ENCODE measurements at places on chromosomes 3 and 15.

- DNase-seq = no peak
Measured at GRCh38 chr3:32734756-32735155, 49.8 kb downstream of the CNOT10 start.

GRCh38 chr15:69538379-69538778 is 85.8 kb downstream of the RPLP1 start:
- DNase-seq = no peak

DNA sequence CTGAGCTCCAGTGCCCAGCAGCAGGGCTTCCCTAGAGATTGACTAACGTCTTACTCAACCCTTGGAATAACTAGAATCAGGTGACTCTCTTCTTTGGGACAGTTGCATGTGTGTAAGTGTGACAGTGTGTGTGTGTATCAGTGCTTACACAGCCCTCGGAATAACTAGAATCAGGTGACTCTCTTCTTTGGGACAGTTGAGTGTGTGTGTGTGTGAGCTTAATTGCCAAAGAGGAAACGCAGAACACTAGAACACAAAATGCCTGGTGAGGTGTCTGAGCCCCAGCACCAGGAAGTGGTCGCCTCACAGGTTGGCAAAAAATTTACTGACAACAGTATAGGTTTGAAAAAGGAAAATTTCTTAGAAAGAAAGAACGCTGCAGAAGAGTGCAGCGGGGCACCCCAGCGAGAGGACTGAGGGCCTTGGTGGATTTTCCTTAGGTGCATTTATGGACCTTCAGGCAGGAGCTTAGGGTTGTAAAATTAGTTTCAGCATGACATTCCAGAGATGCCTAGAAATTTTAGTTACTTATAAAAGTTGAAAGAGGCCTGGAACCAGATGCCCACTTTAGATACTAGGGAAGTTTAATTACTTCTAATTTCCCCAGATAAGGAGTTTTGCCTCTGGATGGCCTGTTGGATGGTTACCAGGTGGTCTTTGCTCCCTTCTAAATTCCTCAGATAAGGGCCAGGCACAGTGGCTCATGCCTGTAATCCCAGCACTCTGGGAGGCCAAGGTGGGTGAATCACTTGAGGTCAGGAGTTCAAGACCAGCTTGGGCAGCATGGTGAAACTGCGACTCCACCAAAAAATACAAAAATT is 3.7 kb upstream of the WDR82 start:
- DNase-seq = no peak

DNA sequence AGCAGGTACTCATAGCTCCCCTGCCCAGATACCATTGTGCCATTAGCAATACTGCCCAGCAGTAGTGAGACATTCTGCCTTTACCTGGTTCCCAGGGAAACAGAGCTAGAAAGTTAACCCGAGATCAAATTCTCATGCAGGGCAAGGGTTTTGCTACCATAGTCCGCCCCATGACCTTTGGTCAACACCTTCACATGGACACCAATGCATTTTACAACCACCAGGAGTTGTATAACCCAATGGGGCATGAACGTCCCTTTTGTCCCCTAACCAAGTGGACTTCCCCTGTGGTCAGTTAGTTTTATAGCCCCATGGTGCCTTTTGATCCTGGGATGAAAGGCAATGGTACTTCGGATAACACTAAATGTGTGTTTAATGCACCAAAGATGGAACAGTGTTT is 151.7 kb upstream of the IQSEC1 start:
- DNase-seq = no peak

GRCh38 chr15:25772500-25772899 is 90.6 kb downstream of the ATP10A start:
- DNase-seq = peak; percentile 15

DNA sequence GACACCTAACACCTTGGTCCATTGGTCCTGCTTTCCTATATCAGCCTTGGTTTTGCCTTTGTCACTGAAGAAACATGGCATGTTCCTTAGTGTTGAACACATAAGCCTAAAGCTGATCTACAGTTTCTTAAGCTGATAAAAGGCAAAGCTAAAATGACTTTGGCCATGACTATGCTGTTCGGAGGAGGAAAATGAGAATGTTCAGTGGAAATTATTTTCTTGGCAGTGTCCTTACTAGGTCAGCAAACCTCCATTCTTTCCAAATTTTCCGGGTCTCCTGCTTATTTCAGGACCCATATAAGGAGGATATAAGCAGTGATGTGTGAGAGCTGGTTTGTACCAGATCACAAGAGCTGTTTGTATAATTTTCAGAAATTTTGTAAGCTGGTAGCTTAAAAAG is 832.9 kb upstream of the CFAP20DC start:
- no peak for DNase-seq

GRCh38 chr3:126380011-126380768 is 14.5 kb upstream of the CFAP100 start:
- no peak for DNase-seq

DNA sequence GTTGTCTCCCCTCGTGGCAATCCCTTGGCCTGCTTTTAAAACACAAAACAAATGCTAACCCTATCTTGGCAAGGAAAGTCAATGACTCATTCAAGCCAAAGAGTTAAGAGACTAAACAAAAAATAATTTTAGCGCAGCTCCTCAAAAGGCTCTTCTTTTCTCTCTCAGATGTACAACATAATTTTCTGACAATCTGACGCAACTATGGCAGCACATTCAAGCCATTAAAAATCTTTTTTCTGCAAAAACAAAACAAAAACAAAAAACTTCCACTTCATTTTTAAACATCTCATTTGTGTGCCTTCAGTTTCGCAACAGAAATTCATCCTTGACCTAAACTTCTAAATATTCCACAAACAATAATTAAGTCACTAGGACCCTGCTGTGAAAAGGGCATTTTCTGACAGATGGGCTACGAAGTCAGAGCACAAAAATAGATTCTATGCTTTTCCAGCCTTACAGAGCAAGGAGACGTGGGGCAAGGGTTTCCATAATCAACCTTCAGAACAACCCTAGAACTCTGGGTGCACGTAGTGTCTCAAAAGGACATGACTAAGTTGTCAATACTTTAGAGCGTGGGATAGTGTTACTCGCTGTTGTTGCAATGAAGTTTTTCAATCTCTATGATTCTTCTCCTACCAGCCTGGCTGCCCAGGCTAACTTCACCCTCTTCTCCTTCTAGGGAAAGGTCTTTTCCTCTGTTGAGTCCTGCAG is 84.3 kb downstream of the MB21D2 start:
- DNase-seq = no peak

- no peak for DNase-seq
Measured at GRCh38 chr3:37511463-37511920, 337.1 kb upstream of the LRRFIP2 start.

DNA sequence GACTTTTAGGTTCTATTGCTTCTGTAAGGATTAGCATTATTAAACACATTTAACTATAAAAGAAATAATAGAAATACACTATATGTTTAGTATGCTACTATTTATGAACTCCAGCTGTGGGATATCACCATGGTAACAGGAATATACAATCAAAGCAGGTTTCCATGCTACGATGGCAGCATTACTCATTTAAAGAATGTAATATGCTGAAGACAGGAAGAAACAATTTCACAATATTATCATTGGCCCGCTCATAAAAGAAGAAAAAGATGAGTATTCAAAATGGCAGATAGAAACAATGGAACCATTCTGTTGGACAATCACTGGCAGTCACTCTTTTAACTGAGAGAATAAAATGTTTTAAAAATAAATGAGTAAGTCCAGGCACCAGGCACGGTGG is 153.4 kb downstream of the CBLB start:
- no peak for DNase-seq

DNA sequence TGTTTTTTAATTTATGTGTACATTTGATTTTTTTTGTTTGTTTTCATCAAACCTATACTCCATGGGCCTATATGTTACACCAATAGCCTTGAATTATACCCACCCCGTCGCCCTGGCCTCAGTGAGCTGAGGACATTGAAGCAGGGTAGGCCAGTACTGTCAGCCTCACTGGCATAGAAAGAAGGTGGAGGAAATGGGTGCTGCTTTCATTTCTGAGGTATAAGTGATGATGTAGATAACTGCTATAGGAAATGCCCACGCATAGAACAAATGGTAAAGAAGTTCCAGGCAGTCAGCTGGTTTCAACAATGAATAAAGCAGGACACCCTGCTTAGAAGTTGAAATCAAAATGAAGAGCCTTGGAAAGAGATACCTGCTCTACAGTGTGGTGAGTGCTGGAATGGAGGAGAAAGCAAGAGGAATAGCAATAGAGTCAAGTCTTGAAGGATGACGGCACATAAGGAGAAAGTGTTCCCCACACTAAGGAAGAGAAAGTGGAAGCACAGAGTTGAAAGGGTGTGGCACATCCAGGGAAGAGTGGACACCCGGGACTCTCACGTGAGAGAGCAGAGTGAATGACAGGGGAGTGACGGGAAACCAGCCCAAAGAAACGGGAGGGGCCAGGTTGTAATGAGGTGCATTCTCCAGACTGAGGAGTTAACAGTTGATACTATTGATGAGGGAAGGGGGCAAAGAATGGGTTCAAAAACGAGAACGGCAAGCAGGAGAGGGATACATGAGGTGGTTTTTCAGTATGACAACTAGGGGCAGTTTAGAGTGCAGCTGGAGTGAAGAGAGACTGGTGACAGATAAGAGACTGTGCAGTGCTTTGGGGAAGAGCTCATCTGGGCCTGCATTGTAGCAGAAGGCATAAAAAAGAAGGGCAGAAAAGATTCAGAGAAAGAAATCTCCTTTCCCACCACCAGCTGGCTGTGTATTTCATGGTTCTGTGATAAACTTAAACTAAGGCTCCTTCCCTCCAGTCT is 70.5 kb downstream of the KLHL25 start:
- no peak for DNase-seq

- DNase-seq = no peak
Measured at GRCh38 chr3:146283781-146284445, 33.0 kb upstream of the PLSCR4 start.

DNA sequence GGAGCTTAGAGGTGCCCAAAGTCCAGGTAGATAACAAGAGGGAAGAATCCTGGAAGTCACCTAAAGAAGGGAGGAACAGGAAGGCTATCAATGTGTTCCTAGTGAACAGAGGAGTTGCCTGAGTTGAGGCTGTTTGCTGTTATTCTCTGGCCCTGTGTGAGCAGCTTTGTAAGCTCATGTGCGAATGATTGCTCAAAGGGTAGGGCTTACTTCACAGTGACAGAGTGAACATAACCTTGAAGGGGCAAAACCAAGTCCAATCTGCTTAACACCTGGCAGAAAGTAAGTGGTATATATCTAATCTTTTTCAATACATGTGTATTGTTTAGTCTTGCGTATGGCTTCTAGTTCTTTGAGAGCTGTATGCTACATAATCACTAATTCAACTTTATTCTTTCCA is 1153.6 kb downstream of the TUSC7 start:
- no peak for DNase-seq

- no peak for DNase-seq
Measured at GRCh38 chr3:38782148-38782547, 33.9 kb downstream of the SCN10A start.

GRCh38 chr3:112403103-112403502 is 70.1 kb downstream of the CD200 start:
- DNase-seq = no peak

GRCh38 chr15:41377978-41378377 is 24.3 kb downstream of the NDUFAF1 start:
- no peak for DNase-seq

- DNase-seq = no peak
Measured at GRCh38 chr3:86967062-86967461, 23.9 kb downstream of the VGLL3 start.

GRCh38 chr3:65521032-65521431 is 517.7 kb downstream of the MAGI1 start:
- no peak for DNase-seq

DNA sequence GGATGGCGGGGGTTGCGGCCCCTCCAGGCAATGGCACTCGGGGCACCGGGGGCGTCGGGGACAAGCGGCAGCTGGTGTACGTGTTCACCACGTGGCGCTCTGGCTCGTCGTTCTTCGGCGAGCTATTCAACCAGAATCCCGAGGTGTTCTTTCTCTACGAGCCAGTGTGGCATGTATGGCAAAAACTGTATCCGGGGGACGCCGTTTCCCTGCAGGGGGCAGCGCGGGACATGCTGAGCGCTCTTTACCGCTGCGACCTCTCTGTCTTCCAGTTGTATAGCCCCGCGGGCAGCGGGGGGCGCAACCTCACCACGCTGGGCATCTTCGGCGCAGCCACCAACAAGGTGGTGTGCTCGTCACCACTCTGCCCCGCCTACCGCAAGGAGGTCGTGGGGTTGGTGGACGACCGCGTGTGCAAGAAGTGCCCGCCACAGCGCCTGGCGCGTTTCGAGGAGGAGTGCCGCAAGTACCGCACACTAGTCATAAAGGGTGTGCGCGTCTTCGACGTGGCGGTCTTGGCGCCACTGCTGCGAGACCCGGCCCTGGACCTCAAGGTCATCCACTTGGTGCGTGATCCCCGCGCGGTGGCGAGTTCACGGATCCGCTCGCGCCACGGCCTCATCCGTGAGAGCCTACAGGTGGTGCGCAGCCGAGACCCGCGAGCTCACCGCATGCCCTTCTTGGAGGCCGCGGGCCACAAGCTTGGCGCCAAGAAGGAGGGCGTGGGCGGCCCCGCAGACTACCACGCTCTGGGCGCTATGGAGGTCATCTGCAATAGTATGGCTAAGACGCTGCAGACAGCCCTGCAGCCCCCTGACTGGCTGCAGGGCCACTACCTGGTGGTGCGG is 1.9 kb downstream of the CHST2 start:
- peak; percentile 87 for DNase-seq

DNA sequence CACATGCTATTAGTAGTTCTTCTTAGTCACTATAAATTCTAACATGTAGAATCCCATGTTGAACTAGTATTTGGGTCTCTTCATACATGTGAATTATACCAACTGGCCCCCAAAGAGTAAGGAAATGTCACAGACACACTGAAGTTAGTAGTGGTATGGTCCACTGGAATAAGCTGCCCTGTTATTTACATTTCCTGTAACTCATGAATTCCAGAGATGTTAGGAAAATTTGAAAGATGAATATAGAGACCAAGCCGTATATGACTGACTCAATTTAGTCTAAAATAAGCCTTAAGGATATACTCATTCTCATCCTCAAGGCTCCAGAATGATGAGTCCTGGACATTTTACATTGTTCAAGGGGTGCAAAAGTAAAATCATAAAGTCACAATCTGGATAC is 81.2 kb downstream of the FBXL22 start:
- DNase-seq = no peak

GRCh38 chr3:128340198-128340903 is 126.3 kb downstream of the DNAJB8 start:
- no peak for DNase-seq

DNA sequence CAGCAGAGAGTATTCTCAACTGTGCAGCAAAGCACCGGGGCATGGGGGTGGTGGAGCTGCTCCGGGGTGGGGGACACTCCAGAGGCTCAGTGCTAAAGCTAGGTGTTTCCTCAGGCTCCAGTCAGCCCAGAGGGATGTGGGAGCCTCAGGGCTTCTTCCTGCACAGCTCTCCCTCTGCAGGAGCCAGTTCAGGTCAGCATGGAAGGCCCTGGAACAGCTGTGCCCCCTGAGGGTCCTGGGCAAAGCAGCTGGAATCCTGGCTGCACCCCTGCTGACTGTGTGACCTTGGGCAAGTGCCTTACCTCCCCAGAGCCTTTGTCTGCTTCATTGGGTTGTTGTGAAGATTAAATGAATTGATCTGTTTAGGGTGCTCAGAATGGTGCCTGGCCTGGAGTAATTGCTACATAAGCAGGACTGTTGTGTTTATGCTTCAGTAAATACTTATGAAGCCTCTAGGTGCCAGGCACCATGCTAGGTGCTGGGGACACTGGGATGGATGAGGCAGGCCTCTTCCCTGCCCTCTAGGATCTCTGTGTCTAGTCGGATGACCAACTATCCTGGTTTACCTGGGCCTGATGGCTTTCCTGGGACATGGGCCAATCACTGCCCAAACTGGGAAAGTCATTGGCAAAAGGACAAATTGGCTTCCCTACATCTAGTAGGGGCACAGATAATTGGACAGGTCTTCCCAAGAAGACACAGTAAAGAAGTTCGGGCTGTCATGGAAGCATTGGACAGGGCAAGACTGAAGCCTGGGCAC is 64.2 kb upstream of the LCTL start:
- DNase-seq = no peak
